ENCODE measurements at places on chromosomes 7 and 10.

DNA sequence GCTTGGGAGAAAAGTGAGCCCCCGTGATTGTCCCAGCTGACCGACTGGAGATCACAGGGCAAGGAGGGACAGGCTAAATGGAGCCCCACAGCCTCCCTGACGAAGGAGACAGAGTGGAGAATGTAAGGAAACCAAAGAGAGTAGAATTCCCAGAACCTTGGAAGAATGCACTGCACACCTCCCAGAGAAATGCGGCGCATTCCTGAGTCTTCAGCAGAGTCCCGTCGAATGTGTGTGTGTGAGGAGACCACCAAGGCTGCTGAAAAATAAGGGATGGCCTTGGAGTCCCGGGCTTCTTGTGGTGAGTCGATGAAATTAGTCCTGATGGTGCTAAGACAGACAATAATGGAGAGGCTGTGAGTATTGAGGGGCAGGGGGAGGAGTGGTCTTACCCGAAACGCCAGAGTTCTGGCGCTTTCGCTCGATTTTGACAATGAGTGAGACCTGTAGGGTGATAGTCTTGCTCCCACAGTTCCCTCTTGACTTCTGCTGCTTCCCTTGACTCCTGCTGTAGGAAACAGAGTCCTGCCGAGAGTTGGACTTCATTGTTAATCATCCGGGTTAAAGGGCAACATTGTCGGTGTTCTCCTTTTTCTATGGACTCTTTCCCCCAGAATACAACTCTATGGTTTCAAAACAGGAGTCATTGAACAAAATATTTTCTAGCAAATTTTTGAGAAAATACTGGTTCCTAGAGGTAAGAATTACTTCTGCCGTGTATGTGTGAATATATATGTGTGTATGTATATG is 103.2 kb downstream of the CNNM2 start:
- DNase-seq = peak; percentile 44

GRCh38 chr7:136056651-136057231 is 79.6 kb upstream of the MTPN start:
- peak; percentile 44 for DNase-seq

GRCh38 chr10:76456197-76456596 is 1024.8 kb downstream of the LRMDA start:
- no peak for DNase-seq

- peak; percentile 90 for DNase-seq
Measured at GRCh38 chr7:22110227-22110839, 164.6 kb upstream of the CDCA7L start.

DNA sequence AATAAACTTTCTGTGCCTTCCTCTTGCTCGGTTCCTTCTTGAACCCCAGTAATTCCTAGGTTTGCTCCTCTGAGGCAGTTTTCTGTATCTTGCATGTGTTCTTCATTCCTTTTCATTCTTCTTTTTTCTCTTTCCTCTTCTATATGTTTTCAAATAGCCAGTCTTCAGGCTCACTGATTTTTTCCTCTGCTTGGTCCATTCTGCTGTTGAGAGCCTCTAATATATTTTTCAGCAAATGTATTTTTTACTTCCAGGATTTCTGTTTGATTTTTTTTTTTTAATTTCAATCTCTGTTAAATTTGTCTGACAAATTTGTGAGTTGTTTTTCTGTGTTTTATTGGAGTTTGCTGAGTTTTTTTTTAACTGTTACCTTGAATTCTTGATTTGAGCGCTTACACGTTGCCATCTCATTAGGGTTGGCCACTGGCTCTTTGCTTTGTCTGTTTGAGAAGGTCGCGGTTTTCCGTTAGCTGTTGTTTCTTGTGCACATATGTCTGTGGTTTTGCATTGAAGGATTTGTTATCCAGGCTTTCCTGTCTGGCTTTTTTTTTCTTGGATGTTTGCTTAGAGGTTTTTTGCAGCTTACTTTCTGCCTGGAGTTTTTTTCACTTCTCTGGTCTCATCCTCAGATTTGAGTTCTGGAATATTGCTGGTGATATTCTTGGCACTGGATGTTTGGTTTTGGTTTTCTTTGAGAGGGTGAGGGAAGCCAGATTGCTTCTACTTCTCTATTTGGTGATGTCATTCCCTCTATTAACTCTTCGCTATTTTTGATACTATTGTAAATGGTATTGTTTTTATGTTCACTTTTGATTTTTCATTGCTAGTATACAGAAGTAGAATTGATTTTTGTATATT is 12.7 kb downstream of the SPRN start:
- no peak for DNase-seq

DNA sequence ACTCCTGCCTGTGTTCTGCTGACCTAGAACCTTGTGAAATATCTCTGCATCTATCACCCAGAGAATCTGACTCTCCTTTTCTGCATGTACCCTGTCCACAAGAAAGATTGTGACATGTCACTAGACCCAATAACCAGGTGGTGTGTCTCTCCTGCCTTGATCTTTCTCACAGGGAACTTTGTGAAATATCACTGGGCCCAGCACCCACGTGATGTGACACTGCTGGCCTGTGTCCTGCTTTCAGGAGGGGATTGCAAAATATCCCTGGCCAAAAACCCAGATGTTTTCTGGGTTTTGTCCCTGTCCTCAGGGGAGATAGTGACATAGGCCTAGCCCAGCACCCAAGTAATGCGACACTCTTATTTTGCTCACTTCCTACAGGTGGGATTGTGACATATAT is 10.1 kb upstream of the ZNF107 start:
- DNase-seq = no peak

GRCh38 chr10:75772153-75772887 is 340.9 kb downstream of the LRMDA start:
- no peak for DNase-seq

- no peak for DNase-seq
Measured at GRCh38 chr10:48907730-48908129, 31.9 kb downstream of the LRRC18 start.

DNA sequence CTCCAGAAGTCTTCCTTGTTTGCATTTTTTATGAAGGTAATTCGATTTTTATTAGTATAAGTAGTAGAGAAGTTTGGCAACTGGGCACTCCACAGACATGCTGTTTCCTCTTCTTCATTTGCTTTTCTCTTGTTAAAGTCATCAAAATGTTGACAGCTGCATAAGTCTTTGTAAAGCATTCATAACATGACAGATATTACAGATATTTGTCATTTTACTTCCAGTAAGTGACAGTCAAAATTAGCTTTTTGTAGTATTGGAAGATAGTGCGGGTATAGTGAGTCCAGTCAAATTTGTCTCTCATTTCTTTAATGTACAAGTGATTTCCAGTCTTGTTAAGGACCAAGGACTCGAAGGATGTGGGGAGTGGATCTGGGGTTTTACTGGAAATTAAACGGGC is 247.1 kb downstream of the LRMDA start:
- no peak for DNase-seq

DNA sequence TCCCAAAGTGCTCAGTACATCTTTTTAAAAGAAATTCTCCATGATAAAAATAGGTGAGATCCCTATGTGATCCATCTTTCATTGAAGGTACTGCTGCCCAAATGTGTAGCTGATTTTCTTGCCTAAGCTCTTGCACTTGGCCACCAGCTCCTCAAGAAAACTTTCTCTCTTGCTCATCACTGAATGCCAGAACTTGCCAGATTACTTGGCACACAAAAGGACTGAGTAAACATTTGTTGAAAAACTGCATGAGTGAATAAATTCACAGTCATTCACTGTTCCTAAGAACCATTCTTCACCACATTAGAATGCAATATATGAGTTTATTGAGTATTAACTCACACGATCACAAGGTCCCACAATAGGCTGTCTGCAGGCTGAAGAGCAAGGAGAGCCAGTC is 99.9 kb downstream of the TRIL start:
- no peak for DNase-seq
